Stimulated activated CD4-positive, alpha-beta T cell treated with anti-CD3 and anti-CD28 coated beads, Interleukin-4, amount 100 ng/mL, for 48 hours (primary cell): ENCODE measurements at places on chromosomes 3 and 15.

DNA sequence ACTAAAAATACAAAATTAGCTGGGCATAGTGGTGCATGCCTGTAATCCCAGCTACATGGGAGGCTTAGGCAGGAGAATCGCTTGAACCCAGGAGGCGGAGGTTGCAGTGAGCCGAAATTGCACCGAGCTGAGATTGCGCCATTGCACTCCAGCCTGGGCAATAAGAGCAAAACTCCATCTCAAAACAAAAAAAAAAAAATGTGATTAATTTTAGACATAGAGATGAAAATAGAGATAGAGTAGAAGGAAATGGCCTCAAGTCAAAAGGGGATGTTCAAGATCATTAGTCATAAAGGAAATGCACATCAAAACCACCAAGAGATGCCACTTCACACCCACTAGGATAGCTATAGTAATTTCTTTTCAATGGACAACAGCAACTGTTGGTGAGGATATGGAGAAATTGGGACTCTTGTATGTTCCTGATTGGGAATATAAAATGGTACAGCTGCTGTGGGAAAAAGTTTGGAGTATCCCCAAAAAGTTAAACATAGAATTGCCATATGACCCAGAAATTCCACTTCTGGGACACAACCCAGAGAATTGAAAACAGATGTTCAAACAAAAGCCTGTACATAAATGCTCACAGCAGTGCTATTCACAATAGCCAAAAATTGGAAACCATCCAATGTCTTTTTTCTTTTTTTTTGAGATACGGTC, 55.4 kb downstream of the ABHD2 start:
- DNase-seq, result no peak

- DNase-seq, result no peak
Measured at GRCh38 chr3:28690176-28690575, 341.6 kb upstream of the AZI2 start.

GRCh38 chr3:193605876-193606275, 12.9 kb downstream of the OPA1 start:
- DNase-seq, result peak; percentile 44

DNA sequence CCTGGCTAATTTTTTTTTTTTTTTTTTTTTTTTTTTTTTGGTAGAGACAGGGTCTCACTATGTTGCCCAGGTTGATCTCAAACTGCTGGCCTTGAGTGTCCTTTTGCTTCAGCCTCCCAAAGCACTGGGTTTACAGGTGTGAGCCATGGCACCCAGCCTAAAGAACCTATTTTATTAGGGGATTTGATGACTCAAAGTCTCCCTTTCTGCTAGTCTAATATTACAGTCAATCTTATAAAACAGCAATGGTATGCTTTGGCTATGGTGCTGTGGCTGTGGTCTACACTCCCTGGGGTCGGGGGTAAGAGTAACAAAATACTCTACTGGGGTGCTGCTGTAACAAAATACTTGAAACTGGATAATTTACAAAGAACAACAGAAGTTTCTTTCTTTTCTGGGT, 44.8 kb downstream of the ZNF589 start:
- DNase-seq, result no peak

- no peak for DNase-seq
Measured at GRCh38 chr15:96130734-96131133, 199.8 kb upstream of the NR2F2 start.

DNA sequence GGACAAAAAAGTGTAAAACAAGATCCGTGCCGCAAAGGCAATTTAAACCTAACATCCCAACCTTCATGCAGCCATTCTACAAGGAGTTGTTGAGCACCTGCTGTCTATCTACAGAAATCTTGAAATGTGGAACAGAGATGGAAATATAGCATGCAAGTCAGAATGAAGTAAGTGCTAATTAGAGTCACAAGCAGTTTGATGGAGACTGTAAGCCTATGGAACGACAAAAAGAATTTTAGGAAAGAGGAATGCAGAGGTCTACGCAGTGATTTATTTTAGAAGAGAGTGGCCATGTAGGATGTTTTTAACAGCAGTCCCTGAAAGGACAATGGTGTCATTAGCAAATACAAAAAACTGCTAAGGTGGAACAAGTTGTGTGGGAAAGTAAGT, 851 bp upstream of the DCBLD2 start:
- DNase-seq, result no peak

DNA sequence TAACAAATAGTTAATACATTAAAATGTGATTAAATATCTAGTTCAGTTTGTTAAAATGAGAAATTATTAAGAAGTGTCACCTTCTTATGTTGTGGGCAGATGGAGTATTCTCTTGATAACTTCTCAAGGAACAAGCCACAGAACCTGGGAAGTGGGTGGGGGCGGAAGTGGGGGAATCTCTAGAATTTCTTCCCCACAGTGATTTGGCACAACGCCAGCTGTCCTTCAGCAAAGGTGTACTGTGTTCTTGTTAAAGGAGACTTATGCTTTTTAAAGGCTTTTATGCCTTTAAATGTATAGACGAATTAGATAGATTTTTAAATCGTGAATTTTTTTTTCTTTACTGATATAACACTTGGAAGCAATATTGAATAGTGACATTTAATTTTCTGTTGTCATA, 42.4 kb downstream of the SEC22A start:
- peak; percentile 1 for DNase-seq

DNA sequence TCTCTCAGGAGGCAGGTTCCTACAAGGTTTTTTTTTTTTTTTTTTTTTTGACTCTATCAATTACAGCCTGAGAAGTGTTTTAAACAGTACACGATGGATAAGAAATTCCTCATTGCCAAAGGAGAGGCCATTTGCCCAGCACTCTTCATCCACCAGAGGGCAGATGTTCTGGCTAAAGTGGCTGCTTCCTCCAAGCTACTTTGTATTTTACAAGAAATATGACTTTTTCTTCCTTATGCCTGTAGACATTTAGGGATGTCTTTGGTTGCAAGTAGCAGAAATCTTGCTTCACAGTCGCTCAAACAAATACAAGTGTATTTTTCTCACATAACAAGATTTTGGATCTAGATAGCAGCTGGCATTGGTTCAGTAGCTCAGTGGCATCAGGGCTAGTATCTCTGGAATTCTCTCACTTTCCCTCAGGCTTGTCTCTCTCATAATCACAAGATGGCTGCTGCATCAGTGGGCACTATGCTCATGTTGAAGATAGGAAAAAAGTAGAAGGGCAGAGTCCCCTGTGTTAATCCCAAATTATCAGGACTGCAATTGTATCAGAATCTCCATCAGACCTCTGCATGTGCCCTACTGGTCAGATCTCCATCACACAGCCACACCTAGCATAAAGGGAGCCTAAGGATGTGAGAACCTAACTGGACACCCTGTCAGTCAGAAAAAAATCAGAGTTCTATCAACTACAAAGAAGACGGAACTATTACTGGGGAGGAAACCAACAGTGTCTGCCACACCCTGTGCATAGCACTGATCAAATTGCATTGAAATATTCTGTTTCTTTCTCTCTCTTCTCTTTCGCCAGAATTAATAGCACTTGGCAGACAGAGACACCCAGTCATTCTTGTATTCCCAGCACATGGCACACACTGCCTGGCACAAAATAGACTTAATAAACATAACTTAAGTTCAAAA, 138.9 kb upstream of the COL8A1 start:
- no peak for DNase-seq

DNA sequence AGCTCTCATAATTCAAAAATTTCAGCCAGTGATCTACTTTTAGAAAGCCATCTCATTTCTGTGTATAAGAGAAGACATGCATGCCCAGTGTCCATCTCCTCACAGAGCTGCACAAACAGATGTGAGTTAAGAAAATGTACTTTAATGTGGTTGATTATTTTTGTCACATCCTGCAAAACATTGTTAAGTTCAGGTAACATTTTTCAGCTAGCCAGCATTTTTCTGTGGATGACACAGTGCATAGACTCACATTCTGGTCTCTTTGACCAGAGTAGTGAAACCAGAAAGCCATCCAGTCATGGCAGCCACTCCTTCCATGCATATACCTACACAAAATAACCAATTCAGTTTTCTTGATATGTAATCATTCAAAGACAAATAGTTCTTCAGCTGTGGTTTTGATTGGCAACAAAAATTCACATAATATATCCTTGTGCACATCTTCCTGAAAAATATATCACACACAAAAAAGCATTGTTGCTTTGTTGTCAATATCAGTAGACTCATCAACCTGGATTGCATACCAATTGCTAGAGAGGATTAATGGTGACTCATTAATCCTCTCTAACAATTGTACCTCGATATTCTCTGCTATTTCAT, 2.1 kb upstream of the PLSCR1 start:
- no peak for DNase-seq

DNA sequence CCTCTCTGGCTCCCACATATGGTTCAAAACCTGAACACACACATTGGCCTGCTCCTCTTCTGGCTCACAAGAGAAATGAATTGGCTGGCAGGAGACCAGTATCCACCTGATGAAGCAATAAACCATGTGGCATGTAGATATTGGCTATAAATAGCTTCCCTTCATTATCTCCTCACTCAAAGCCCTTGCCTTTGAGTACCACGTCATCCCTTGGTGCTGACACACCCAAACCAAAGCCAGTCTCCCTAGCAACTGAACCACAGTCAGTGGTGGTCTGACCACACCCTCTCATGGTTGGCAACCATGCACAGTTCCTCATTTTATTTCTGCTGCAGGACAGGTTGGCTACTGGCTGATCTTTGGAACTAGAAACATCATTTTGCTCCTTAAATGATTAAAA, 98.8 kb downstream of the ZNF621 start:
- peak; percentile 1 for DNase-seq

DNA sequence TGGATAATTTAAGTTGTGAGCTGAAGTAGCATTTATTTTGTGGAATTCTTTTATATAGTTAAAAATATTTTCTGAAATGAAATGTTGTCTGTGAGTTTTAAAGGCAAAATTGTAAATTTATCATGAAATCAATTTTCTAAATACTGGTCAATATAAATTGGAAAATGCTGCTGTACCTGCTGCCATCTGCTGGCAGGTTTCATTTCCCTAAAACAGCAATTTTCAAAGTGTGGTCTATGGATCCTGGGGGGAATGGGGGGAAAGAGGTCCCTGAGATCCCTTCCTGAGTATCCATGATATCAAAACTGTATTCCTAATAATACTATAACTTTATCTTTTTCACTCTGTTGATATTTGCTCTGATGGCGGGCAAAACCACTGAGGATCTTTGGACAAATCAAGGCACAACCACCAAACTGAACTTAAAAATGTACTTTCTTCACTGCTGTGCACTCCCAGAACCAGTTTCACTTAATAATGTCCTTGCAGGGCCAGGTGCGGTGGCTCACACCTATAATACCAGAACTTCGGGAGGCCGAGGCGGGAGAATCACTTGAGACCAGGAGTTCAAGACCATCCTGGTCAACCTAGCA, 17.2 kb upstream of the CCR4 start:
- DNase-seq, result no peak

GRCh38 chr3:38587548-38588131, 61.8 kb downstream of the SCN5A start:
- no peak for DNase-seq

GRCh38 chr3:165503825-165504224, 307.6 kb upstream of the SLITRK3 start:
- DNase-seq, result no peak

GRCh38 chr15:69450968-69451695, 1.5 kb upstream of the RPLP1 start:
- no peak for DNase-seq

GRCh38 chr15:49200347-49200746, 30.3 kb downstream of the GALK2 start:
- DNase-seq, result no peak

DNA sequence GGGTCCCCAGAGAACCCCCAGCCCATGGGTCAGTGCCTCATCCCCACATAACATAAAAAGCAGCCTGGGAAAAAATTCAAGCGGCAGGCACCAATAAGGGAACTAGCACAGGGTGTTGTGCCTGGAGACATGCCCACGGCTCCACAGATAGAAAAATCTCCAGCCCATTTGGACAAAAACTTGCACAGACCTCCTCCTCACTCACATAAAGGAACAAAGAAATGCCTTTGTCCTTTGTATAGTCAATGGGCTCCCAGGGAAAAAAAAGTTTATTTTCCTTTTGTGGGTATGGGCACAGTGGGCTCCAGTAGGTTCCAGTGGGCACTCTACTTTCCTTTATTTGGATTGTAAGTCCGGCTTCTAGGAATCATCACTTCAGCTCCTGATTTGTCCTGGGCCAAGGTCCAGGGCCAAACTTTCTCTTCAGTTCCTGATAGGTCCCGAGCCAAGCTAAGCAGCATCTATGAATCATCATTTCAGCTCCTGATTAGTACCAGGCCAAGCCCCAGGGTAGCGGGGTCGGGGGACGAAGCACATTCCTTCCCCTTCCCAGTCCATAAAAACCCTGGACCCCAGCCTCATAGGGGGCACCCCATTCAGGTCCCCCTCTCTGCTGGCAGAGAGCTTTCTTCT, 1.6 kb upstream of the DNAH12 start:
- no peak for DNase-seq

DNA sequence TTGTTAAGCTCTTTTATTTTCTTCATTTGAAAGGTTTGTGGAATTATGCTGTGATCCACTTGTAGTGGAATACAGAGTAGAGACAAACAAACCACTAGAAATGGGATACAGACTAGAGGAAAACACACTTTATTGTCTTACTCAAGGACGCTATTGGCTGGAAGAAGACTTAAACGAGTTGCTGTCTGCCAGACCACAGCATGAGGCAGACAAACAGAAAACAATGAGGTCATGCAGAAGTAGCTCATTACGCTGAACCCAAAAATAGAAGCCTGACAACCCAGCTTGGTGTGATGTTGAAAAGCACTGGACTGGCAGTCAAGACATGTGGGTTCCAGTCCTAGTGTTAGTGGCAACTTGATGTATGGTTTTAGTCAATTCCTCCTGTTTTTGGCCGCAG, 62.4 kb upstream of the P3H2 start:
- DNase-seq, result no peak

DNA sequence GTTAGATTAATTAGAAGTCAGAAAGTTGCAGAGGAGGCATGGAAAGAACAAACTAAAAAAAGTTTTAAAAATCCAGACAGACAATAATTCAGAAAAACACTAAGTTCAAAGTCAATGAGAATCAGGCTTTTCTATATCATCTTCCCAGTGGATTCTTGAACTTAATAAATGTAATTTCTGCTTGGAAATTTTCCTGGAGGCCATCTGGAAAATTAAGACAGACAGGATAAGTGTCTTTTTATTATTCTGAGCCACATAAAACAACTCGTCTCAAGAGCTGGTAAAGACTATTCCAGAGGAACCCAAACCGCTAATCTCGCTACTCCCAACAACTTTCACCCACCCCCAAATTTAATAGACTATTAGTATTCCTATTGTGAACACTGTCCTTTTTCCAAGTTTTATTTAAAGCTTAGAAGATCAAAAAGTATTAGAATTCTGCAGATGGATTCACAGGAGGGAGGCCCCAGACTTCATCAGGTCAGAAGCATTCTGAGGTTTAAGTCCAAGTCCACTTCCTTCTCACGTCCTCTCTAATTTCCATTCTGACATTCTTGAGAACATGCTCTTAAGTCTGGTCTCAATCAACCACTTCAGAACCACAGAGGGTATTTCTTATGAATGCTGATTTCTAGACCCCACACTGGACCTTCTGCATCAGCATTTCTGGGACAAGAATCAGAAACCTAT, 61.3 kb downstream of the ERC2 start:
- no peak for DNase-seq

DNA sequence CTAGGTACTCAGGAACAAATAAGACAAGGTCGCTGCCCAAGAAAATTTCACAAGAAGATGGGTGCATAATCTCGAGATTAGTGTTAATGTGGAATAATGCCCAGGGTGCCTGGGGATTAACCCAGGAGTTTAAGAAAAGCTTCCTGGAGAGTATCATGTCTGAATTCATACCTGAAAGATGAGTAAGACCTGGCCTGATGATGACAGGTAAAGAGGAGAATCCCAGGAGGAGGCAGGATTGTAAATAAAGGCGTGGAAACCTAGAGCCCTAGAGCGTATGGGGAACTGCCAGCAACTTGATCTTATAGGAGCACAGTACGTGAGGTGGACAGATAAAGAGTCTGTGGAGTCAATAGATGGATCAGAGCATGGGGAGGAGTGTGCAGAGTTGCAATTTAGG, 43.0 kb downstream of the ARRDC4 start:
- DNase-seq, result no peak
